ENCODE measurements at places on chromosomes 7 and 10.
A peak's percentile ranks its signal among the peaks of the same experiment; 100 is the strongest.

DNA sequence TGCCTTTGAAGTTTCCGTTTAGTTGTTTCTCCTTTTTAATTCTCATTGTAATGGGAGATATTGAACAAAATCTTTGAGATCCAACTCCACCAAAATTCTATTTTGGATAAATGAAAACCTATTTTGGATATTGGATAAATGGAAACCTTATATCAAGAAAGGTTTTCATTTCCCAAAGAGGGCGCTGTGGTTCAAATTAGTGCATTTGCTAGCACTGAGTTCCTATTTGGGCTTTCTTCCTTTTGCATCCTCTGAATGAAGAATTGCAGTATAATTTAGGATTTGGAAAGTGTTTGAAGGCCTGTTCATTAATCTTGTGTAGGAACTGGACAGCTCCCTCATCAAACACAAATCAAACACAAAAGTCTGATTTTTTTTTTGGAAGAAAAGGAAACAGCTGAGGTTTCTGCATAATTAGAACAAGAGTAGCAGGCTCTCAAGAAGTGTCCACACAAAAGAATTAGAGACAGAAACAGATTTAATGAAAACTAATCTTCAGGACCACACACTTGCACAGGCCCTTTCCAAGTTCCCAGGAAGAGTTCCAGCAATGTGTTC, 80.8 kb upstream of the KLF14 start:
- no peak for DNase-seq

DNA sequence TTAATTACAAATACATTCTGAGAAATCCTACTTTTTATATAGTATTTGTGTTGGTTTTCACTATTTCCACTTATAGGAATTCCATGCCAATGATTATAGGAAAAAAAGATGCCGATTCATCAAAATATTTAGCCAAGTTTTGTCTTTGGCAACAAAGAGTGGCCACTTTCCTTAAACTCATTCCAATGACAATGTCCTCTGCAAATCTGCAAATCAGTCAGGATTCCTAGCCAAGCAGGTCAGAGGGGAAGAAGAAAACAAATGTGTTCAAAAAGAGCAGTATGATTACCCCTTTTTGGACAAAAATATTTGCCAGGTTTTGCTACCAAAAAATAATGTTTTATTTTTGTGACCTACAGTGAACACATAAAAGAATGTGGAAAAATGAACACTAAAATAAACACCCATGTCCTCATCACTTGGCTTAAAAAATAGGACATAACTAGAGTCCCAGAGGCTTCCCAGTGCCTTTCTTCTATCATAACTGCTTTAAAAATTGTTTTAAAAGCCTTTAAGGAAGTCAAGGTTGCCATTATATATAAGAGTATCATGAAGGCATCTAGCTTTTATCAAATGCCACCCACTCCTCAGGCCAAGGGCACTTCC, 125.9 kb downstream of the ADAM12 start:
- no peak for DNase-seq

DNA sequence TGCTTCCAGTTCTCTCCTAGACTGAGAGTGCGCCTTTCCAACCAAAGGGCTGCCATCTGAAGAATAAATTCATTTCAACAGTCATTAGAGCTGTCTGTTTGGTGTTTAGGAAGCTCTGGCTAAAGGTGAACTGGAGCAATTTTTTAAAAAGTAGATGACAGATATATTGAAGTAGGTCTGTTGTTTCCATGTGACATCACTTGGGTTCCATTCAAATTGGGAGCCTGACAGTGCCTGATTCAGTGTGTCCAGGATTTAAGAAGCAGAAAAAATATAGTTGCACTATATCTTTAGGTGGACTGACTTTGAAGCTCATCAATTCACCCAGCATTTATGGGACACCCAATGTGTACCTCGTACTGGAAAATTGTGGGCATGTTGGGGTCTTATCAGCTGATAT, 367.7 kb downstream of the BBS9 start:
- no peak for DNase-seq

DNA sequence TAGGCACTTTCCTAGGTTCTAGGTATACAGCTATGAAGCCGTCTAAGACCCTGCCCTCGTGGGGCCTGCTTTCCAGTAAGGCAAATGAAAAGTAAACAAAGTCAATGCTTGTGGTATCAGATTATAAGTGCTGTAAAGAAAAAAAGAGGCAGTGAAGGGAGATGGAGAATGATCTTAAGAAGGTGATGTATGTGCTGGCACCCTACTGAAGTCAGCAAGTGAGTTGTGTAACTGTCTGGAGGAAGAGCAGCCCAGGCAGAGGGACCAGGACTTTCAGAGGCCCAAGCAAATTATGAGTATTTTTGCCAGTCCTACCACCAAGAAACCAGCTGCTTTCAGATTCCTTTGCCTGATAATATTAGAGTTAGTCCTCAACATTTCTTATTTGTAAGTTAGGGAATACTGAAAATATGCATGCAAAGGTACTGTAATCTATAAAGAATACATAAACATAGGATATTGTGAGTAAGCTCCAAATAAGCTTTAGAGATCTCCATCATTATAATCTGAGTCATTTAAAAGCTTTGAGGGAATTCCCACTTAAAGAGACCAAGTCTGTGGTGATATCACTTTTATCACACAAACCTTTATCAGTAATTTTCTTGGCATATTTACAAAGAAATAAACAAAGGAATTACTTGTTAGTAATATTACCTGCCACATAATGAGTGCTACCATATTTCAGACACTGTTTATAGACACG, 329.2 kb upstream of the LRGUK start:
- DNase-seq: no peak

DNA sequence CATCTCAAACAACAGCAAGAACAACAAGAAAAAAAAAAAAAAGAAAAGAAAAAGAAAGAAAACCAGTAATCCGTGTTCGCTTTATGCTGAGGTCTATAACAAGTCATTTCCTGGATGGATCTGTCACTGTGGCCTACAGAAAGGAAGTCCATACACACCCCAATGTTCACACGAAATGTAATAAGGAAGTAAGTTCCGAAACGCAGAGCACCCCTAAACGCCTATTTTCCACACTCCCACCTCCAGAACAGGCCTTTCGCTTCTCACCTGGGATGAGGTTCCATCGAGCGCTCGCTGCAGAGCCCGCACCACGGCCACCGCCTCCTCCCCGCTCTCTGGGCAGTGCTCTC, 735 bp downstream of the ZNF394 start:
- DNase-seq: no peak

- no peak for DNase-seq
Observed at GRCh38 chr7:156820445-156821063, 72.4 kb downstream of the LMBR1 start.

- DNase-seq: peak; percentile 90
Observed at GRCh38 chr7:100895956-100896731, 456 bp upstream of the ACHE start.

DNA sequence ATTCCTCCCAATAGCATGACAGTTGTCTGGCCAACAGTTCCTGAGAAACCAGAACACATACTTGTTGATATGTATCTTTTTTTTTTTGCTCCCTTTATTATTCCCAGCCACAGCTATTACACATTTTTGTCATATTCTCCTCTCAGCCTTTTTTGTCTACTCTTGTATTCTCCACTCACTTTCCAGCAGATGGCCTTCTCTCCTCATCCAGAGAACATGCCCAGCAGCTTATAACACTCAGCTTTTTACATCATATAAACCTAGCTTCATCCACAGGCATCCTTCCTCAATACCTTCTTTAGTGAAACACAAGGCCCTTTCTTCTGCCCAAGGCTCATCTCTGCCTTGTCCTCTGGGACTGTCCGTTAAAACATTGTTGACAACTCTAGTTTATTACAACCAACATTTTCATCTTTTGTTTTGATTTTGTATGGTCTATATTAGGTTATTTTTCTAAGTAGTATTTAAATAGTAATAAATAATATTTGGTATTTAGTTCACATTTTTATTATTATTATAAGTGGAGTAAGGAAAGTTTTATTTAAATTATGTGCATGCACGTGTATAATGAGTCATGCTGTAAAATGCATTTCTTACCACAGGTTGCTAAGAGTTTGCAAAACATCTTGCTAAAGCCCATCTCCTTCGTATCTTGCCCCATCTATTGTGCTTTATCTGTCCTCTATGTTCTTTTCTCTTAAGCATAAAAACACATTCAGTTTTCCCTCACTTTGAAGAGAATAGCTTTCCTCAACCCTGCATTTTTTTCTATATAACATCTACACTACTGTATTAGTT, 101.5 kb downstream of the ORC5 start:
- no peak for DNase-seq

All from posterior cingulate gyrus (tissue), 11 donors.